Stimulated activated CD4-positive, alpha-beta T cell treated with anti-CD3 and anti-CD28 coated beads, Interleukin-15, amount 100 ng/mL, for 24 hours (primary cell): ENCODE measurements at places on chromosomes 13 and 19.

DNA sequence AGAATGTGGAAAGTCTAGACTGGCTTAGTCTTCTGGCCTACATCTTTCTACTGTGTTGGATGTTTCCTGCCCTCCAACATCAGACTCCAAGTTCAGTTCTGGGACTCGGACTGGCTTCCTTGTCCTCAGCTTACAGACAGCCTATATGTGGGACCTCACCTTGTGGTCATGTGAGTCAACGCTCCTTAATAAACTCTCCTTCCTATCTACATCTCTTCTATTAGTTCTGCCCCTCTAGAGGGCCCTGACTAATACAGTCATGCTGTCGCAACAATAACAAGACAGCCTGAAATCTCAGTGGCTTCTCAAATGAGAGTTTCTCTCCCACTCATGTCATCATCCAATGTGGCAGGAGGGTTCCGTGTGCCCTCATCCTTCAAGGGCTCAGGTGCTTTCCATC is 347.8 kb downstream of the MZT1 start:
- no peak for DNase-seq

DNA sequence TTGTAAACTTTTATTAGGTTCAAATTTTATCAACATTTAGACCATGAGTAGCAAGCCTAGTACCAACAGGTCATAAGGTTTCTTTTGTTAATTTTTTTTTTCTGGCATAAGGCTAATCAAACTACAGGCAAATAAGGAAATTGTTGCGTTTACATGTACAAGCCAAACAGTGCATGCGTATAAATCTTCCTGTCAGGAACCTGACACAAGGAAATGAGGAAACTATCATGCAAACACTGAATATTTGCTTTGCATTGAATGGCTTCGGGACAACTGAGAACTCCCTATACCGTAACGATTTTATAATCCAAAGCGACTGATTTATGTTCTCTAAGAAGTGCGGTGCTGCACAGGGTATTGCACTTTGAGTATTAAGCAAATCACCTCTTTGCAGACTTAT is 133.0 kb upstream of the TRPC4 start:
- no peak for DNase-seq

- no peak for DNase-seq
These were observed 58.2 kb upstream of the USE1 start for GRCh38 chr19:17156947-17157302.

DNA sequence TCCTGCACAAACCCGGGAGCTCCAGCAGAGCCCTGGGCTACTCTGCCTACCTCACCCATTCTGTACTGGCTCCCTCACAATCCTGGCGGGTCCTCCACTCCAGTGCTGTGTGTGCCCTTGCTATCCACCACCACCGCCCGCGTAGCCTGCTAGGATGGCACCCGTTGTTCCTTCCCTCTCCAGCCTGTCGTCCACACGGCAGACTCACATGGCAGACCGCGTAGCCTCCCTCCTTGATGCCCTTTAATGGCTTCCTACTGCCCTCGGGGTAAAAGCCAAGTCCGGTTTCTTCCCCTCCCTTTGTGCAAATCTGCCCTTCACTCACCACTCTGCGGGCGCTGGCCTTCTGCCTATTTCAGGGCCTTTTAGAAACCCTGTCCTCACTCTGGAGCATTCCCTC is 106.6 kb downstream of the RAB20 start:
- DNase-seq: no peak

- DNase-seq: no peak
These were observed 2.2 kb upstream of the CERS1 start for GRCh38 chr19:18898081-18898606.

GRCh38 chr19:17555929-17556813 is 722 bp downstream of the COLGALT1 start:
- DNase-seq: peak; percentile 56

- no peak for DNase-seq
These were observed 24.1 kb upstream of the CASP14 start for GRCh38 chr19:15025217-15025616.

DNA sequence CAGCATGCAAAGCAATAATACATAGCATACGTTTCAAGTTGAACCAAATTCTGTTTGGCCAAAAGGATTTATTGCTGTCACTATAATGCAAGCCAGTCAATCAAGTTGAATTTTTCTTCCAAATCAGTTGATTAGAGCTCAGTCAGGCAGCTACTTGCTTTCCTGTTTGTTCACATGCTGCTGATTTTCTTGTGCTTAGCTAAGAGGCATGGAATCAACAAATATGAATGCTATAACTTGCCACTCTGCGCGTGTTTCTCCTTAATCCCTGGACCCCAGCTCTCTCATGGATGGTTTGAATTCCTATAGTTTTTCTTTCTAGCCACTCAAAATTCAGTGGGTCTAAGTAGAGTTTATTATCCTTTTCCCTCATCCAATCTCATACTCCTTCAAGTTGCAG is 311.3 kb downstream of the KLF5 start:
- DNase-seq: no peak

DNA sequence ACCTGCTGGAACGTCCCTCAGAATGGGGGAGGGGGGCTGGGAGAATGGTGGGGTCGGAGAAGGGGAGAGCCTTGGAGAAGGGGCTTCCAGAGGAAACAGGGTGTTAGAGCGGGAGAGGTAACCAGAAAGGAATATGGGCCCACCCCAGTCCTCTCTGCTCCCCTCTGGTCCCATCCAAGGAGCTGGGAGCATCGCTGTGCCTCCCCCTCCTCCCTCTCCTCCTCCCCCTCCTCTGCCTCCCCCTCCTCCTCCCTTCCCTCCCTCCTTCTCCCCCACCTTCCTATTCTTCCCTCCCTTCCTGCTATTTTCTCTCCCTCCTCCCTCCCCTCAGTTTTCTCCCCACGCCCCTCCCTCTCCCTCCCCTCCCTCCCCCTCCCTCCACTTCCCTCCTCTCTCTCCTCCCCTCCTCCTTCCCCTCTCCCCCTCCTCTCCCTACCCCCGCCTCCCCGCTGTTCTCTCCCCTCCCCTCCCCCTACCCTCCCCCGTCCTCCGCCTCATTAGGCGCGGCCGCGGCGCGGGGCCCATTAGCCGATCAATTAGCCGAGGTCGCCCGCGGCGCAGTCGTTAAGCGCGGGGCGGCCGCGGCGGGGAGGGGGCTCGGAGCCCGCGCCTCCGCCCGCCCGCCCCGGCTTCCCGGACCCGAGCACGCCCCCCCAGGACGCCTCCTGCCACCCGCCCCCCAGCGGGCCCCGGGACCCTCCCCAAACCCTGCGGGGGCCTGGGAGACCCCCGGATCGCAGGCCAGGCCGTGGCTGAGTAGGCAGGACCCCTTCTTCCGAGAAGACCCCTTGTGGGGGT is 15.4 kb downstream of the TLE5 start:
- no peak for DNase-seq

DNA sequence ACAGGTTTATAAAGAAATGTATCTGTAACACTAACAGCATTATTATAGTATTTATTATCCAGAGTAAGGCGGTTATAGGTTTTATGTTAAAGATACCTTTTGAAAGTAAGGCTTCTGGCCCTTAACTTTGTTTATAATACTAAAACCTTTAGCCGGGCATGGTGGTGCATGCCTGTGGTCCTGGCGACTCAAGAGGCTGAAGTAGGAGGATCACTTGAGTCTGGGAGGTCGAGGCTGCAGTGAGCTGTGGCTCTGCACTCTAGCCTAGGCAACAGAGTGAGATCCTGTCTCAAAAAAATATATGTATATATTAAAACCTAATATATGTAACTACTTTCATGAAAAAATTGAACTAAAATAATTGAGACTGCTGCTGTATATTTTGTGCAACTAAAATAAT is 98.7 kb upstream of the KLF5 start:
- DNase-seq: no peak

- no peak for DNase-seq
These were observed 7.3 kb downstream of the ZNF555 start for GRCh38 chr19:2848616-2849015.

- no peak for DNase-seq
These were observed 43.9 kb downstream of the RCBTB2 start for GRCh38 chr13:48488995-48489394.

DNA sequence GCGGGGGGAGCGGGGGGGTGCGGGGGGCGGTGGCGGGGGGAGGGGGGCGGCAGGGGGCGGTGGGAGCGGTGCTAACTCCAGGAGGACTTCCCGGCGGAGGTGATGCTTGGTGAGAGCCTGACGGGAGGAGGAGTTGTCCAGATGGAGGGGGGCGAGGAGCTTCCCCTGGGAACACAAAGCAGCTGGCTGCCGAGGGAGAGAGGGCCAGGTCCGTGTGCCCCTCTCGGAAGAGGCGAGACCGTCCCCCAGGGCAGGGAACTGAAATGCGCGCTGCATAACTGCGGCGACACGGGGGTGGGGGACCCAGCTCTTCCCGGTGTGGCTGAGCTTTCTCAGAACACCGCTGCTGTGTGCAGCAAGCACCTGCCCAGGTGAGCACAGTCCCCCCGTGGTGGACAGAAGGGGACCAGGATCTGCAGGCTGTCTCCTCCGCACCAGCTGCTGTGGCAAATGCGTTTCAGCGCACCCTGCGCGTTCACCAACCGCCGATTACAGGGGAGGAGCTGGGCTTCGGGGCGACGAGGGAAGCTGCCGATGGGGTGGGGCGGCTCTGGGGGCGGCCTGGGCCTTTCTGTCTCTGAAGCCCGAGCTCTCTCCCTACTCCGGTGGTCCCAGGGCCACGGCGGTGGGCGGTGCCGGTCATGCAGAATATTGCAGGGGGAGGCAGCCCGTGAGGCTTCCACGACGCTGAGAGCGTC is 54.7 kb upstream of the F7 start:
- no peak for DNase-seq

GRCh38 chr13:25743421-25743820 is 308.4 kb downstream of the SHISA2 start:
- no peak for DNase-seq

DNA sequence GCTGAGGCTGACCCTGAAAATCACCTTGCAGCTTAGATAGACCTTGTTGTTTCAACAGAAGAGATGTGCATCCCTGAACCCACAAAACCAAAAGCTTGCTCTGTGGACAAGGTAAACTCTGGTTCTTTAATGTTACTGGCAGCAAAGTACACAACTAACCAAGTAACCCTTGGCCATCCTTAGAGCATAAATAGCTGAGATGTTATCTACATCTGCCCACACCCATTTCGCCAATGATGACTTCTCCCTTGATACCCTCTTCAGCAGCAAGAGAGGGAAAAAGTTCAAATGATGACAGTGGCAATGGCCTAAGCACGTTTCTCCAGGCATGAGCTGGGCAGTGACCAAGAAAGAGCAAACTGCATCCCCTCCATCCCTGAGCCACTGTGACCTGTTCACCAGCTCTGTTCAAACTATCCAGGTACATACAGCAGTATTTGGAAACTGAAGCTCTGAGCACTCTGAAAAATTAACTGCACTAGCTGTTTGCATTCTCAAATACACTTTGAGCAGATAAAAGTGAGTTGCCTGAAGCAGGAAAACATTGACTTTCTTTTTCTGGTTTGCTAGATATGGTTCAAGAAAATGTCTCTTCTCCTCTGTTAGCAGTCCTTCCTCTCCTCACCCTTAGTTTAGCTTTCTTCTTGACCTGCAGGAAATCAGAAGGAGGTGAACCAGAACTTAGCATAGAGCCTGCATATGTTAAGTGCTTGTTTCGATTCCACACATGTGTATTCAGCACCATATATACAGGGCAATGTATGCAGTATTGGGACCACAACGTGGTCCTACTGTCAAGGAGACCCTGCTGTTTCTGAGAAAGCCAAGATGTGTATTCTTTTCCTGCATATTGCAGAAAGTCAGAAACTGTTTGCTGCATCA is 231.7 kb downstream of the FOXO1 start:
- no peak for DNase-seq

- no peak for DNase-seq
These were observed 217.1 kb upstream of the SPRY2 start for GRCh38 chr13:80558074-80558473.

DNA sequence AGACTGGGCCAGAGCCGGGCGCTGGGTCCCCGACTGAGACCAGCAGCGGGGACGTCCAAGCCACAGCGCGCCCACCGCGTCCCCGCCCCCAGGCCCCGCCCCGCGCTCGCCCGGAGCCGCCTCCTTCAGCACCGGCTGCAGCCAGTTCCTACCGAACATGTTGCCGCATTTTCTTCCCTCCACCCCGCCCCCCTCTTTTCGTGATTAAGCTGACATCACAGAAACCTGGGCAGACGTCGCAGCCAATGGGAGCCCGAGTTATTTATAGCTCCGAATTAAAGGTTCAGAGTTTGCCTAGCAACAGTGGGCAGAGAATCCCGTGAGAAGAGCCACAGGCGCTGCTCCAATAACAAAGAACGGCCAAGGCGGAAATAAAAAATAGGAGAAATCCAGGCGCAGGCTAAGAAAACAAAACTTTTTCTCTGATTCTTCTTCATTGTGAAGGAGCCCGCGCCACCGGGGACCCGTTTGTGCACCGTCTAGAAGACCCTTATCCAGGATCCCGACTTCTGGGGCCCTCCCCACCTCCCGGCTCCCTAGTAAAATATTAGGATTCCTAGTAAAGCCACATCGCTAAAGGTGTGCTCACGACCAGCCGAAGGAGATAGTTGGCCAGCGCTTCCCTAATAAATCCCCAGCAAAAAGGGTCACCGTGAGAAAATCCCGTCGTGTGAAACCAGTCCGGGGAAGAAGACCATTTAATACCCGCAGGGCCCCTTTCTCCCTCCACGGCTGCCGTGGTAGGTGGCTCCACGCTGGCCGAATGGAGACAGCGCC is 61.7 kb downstream of the SERP2 start:
- peak; percentile 91 for DNase-seq

DNA sequence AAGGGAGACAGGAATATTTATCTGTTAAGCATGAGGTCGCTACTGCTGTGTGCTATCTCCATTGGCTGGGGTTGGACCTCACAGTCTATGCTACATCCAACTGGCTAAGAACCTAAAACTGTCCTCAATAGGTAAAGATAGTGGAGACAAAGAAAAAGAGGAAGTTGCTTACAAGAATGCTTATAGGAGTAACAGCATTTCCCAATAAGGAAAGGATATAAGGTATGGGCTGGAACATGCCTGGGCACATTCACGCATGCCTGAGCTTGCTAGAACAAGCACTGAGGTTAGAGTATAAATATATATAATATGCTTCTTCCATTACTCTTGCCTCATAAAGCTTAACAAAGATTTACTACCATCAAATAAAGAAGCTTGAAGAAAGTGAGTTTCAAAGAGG is 47.9 kb upstream of the CEACAM21 start:
- no peak for DNase-seq
